ENCODE measurements at places on chromosomes 1 and 21.

DNA sequence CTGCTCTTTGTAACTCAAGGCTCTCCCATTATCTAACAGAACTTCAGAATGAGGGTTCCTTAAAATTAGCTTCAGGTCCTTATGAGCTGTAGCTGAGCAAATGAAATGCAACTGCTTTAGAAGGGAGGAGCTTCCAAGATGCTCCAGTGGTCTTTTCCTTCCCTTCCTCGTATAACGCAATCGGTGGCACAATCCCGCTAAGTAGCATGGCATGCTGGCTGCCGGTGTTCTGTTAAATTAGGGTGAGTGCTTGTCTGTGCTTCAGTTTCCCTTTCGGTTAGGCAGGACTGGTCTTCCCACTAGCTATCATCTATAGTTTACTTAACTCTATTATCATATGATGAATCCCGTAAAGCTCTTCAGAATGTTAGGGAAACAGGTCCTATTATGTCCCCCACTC lies 917 bp downstream of the KIAA0040 start:
- DNase-seq, result no peak

- no peak for DNase-seq
Measured at GRCh38 chr1:211722277-211723175, 47.1 kb upstream of the NEK2 start.

DNA sequence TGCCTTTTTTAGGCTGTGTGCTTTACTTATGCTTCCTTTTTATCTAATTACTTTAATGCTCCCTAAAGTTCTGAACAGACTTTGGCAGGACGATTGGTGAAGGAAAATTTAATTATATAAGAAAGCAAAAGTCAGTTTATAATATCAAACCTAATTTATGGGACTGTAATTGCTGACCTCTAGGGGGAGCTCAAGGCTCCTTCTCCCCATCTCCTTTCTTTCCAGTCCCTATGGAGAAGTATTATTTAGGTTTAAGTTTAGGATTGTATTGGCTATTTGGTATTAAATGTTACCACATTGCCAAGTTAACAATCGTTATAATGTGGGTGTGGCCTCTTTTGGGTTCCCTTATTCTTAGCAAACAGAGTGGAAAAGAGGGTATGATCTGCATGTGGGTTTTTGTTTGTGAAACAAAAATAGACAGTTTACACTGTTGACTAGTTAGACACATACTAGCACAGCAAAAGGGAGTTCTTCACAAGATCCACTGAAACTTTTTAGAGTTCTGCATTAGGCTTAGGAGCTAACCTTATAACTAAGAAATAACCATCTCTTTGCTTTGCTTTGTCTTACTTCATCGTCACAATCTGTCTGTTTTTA lies 48.2 kb upstream of the TNFSF4 start:
- DNase-seq, result no peak

DNA sequence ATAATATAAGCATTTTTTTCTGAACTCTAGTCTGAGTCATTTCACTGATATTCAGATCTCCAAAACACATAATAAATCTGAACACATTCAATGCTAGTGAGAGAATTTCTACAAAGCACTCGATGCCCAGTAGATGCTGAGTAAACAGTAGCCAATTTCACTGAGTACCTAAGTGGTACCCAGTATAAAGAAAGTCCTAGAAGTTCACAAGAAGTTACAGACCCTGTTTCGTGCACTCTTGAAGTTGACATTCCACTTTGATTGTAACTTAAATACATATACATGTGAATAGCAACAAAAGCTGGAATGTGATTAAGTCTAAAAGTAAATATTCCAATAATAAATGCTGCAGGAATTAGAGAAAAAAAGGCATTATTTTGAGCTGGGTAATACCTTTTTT lies 33.2 kb upstream of the RGS2 start:
- no peak for DNase-seq

GRCh38 chr21:28587748-28588147 lies 404.9 kb downstream of the LTN1 start:
- no peak for DNase-seq

- DNase-seq, result no peak
Measured at GRCh38 chr21:29185633-29186032, 55.2 kb downstream of the MAP3K7CL start.

Measured in stimulated activated CD8-positive, alpha-beta memory T cell treated with anti-CD3 and anti-CD28 coated beads, Interleukin-4, amount 100 ng/mL, for 4 hours (primary cell).